ENCODE measurements at places on chromosomes 4 and X.

DNA sequence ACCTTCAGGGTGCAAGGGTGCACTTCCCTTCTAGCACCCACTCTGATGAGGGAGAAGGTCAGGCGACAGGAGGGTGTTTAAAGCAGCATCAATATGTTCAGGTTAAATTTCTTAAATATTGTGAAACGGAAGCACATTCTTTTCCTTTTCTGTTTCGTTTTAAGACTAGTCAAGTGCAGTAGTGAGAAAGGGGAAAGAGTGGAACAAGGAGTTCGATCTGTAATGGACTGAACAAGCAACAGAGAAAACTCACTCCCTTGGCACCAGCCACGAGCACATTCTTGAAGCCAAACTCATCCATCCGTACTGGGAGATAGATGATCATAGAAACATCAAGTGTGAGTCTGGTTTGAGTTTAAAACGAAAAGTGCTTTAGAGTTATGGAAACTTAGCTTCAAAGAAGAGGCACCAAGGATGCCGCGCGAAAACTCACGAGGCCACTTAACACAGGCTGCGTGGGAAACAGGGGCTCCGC is 815 bp downstream of the FAM53A start:
- no peak for DNase-seq

DNA sequence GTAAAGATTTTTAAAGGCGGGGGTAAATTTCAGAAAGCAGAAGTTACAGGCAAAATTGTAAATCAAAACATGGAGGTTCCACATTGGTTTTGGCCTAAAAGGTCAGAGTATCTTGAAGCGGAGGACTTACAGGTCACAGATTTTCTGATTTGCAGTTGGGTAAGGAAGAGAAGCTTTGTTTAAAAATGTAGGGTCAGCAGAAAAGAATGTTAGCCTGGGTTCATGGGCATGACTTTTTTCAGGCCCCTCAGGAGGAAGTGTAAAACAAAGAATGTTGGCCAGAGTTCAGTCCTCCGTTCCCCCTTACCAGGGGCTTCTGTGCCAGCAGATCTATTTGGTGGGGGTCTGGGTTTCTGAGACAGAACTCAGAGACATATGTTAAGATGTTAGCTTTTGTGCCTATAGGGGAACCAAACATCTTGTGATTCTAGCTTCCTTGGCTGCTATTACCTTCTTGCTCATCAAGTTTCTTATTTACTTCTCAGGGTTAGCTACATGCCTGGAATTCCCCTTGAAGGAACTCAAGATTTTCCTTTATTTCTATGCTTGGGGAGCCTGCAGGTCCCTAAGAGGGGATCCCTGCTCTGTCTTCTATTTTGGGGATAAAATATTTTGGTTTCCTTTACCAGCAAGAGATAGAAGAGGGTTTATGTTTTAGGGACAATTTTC is 160.3 kb downstream of the ANK2 start:
- DNase-seq: no peak

GRCh38 chr4:25450491-25450901 is 73.4 kb downstream of the ANAPC4 start:
- DNase-seq: no peak

- no peak for DNase-seq
Observed at GRCh38 chr4:106541253-106541652, 172.7 kb upstream of the GIMD1 start.

- no peak for DNase-seq
Observed at GRCh38 chr4:182642831-182643230, 274.4 kb downstream of the DCTD start.

DNA sequence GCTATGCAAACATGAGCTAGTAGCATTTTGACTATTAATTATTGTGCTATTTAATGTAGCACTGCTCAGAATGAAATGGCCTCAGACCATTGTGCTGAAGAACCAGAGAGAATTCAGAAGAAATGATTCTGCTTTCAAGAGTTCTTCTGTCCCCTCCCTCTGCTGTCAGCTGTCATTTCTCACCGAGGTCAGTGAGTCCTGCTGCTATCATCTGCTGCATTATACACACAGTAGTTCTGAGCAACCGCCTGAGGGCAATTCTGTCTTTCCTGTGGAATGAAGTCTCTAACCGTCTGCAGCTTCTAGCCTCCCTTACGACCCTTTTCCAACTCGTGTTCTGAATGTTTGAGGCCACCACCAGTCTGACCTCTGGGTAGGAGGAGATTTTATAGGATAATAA is 249.4 kb downstream of the HNRNPD start:
- no peak for DNase-seq

GRCh38 chr4:77790146-77790545 is 29.0 kb downstream of the CNOT6L start:
- no peak for DNase-seq

DNA sequence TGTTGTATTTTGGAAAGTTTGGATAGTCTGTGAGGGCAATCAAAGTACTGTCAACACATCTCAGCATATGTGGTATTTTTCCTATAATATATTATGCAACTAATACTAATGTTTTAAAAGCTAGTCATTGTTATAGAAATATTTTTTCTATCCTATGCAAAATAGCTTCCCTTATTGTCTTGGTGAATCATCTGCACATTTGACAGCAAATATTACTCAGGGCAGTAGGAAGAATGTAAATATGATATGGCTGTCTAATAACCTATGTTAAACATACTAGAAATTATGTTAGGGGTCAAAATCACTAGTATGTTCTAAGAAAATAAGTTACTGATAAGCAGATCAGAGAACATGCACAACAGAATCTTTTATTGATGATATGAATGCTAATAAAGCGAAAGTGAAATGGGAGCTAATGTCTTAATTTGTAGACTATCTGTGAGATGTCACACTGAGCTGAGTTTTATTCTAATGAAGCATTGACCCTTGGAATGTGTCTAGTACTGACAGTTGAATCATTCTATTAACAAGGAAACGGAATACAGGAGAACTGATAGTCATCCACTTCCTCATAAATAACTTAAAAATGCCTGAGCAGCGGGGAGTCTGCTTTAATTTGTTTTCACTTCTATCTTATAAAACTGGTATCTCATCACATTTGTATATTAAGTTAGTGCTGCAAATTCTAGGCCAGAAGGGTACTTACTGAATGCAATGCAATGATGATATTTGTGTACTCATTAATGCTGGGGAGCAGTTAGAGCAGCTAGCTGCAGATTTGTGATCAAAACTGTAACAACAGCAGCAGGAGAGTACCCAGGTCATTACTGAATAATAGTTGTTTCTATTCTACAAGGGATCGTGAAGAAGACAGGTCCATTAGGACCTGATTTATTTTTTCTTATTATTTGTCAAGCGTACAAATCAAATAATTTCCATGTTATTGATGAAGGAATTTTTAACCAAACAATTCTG is 440.3 kb upstream of the AADAT start:
- no peak for DNase-seq

- DNase-seq: no peak
Observed at GRCh38 chr4:85376285-85376684, 98.7 kb upstream of the ARHGAP24 start.

DNA sequence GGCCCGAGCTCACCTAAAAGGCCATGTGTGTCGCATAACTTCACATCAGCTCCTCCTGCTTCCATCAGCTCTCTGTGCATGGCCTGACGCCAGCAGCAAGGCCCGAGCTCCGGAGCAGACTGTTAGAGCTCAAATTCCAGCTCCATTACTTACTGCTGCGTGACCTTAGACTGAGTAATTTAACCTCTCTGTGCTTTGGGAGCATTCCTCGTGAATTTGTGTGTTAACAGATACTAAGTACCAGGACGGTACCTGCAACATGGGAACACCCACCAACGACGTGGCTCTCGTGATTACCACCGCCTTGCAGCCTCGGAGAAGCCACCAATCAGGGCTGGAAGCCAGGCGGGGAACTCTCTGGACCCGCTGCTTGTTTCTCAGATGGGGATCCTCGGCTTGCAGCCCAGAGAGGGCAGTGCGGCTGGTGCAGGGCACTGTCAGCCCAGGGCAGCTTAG is 12.9 kb downstream of the LETM1 start:
- no peak for DNase-seq

DNA sequence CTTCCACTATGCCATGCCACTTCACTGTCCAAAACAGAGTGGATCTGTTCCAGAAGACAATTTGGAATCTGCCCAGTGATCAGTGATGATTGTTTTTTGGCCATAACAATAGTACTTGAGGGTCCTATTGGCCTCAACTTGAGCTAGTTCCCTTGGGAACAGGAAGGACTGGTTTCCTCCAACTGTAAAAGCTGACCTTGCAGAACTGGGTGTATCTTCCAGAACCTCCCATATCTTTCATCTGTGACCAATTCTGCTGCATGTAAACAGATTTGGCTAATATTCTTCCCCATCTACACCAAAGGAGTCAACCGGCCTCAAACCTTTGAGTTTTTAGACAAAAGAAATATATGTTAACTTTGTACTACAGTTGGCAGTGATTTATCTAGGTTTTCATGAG is 165.1 kb upstream of the TRPC5 start:
- DNase-seq: no peak

Measured in hypothalamus (tissue), 51 donors.